ENCODE measurements at places on chromosomes 4 and X.
A peak's percentile ranks its signal among the peaks of the same experiment; 100 is the strongest.

DNA sequence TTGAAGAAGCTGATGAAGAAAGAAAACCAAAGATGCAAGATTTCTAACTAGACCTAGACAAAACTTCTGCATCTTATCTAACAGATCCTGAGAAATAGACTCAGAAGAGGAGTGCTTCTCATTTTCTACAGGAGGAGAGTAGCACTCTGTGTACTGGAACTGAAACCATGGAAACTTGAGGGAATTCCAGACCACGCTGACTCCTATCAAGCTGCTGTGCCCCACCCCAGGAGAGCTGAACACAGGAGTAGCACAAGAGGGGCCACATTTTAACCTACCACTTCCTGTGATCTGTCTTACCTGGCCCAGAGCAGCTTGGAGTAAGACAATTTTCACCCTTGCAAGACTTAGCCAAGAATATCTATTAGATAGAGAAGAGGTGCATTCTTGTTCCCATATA lies 248.9 kb downstream of the SCFD2 start:
- DNase-seq: no peak

GRCh38 chr4:125283707-125284279 lies 31.0 kb upstream of the FAT4 start:
- no peak for DNase-seq

DNA sequence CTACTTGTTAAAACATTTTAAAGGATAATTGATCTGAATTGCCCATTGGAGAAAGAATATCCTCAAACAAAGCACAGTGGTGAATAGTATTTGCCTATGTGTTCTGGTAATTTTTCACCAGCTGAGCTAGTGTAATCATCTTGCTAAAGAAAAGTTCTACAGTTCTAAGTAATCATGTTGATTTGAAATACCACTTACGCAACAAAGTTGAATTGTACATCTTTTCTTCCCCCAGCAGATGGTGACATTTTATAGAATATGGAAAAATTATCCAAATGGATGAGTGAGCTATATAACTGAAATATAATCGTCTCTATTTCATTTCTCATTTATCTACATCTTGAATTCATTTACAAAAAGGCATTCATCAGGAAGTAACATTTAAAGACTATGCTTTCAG lies 9.7 kb upstream of the ZNF674 start:
- peak; percentile 28 for DNase-seq

GRCh38 chrX:135454816-135455215 lies 33.1 kb downstream of the SMIM10L2A start:
- DNase-seq: no peak

DNA sequence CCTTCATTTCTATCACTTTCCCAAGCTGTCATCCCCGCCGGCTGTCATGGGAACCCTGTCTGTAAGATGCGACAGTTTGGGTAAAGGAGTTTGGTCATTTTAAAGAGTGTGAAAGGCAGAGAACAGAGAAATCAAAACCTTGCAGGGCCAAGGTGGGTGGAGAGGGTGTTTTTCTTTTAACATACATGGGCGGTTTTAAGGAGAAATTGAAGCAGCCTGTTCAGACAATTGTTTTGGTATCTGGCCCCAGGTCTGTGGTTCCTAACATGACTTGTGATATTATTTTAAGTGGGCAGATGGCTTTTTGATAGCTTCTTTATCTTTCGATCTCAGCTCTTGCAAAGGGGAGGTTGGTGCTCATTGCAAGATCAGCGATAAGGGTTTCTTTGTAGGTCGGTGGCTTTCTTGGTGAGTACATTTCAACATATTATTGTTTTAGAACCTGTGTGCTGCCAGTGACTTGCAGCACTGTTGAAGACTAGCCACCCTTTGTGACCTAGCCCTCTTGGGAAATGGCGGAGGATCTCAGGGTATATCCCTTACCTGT lies 3.7 kb downstream of the PPP1R3F start:
- DNase-seq: peak; percentile 41

- no peak for DNase-seq
Measured at GRCh38 chr4:60344908-60345307, 855.2 kb upstream of the ADGRL3 start.

DNA sequence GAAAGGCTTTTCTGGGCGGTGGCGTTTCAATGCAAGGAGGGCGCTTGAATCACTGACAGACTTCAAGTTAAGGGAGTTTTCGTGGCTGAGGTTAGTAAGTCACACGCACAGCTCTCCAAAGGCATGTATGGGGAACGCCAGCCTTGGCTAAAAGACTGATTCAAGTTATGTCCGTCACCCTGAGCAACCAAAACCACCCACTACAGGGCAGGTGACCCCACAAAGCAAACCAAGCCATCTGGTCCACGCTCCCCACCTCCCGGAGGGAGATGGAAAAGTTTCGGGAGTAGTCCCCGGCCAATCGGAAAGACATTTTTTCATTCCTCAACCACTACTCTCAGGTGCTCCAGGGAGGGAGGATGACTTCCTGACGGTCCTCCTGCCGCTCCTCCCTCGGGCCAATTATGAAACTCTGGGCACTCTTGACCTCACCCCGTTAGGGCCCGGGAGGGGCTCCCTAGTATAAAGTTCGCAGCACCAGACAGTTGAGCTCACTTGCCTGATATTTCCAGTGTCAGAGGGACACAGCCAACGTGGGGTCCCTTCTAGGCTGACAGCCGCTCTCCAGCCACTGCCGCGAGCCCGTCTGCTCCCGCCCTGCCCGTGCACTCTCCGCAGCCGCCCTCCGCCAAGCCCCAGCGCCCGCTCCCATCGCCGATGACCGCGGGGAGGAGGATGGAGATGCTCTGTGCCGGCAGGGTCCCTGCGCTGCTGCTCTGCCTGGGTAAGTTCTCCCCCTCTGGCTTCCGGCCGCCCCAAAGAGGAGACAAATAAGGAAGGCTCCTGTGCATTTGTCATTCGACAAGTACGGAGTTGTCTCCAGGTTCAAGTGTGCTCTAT lies at the start of gene EREG:
Gene EREG, plus strand, starts transcription at position 494 of the 840 bp plus-strand sequence. Its CDS starts 164 bp downstream, at position 658.
- peak; percentile 12 for DNase-seq

- no peak for DNase-seq
Measured at GRCh38 chr4:13059019-13059418, 425.1 kb downstream of the RAB28 start.

GRCh38 chr4:108796173-108796572 lies 33.3 kb upstream of the ETNPPL start:
- DNase-seq: no peak

- DNase-seq: no peak
Measured at GRCh38 chrX:39974270-39974669, 123.5 kb downstream of the BCOR start.

GRCh38 chr4:3010998-3011397 lies 47.6 kb downstream of the GRK4 start:
- no peak for DNase-seq

GRCh38 chr4:106264331-106264728 lies 51.7 kb downstream of the TBCK start:
- DNase-seq: no peak

- DNase-seq: no peak
Measured at GRCh38 chr4:48403358-48403757, 62.0 kb downstream of the SLAIN2 start.

GRCh38 chr4:77196866-77197265 lies 39.9 kb downstream of the CCNG2 start:
- DNase-seq: peak; percentile 26

DNA sequence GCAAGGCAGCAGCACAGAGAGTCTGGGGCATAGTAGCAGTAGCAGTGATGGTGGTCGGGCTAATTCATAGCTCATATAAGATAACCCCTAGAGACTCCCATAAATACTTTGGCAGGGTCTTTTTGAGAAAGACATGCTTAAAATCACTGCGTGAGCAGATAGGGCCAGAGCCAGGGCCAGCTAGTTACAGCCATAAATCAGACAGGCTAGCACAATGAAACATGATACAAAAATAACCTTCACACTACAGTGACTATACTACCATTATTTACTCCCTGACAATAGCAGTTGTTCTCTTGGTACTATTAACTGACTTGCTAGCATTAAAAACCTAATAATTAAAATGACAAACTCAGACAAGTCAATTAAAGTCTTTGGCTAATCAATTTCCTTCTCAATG lies 295.9 kb downstream of the SMARCA1 start:
- DNase-seq: no peak

DNA sequence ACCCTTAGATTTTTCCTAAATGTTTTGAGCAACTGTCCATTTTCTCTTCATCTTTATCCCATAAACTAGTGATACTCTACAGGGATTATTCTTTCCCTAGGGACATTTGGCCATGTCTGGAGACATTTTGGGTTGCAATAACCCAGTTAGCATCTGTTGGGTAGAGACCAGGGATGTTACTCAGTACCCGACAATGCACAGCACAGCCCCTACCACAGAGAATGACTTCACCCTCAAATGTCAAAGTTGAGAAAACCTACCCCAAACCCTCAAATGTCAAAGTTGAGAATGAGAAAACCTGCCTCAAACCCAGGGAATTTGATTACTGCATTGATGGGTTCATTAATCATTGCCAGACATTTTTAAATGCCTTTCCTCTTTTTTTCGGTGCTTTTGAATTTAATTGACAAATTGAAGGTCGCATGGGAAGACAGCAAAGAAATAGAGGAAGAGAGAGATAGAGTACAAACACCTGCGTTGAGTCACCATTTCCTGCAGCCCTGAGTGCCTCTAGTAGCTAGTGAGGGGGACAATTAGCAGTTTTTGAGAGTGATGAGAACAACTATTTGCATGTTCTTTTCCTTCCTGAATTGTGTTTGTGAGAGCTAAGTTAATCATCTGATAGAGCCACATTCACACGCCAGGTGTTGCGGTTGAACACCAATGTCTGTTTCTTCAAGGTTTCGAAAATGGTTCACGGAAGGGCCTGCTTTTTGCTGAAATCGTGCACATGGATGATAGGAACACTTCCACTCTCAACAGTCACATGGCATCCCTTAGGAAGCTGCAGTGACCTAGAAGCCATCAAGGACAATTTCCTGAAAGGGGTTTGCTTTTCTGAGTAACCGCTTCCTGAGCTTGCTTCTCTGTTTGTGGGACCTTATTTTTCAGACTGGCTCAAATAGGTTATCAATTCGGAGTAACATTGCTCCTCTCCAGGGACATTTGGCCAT lies 203.9 kb upstream of the VCX3A start:
- no peak for DNase-seq
